A549 treated with CpdA at 1 μM for 4 hours (cell line): ENCODE measurements at places on chromosomes 1 and 21. TPM values are rescaled to one million over a fixed set of nuclear protein-coding genes. Genes with fewer than 3 reads are reported as not detected.

The HES3 gene
- total RNA-seq = not detected in 5 replicates

The NBPF4 gene
- total RNA-seq = 0.13 to 0.24 TPM (median 0.18 TPM) in 5 replicates

The SLC44A5 gene
- 0.05 to 0.10 TPM (median 0.06 TPM) in 5 replicates for total RNA-seq

The S100A14 gene
- total RNA-seq = 0.40 to 0.79 TPM (median 0.50 TPM) in 5 replicates

The DISC1 gene
- 0.18 to 0.26 TPM (median 0.24 TPM) in 5 replicates for total RNA-seq

The GIPC2 gene
- 0.02 to 0.04 TPM in 2 of 5 replicates, not detected in the others for total RNA-seq

The GNL2 gene
- 47.6 to 70.9 TPM (median 53.2 TPM) in 5 replicates for total RNA-seq

The ELOVL1 gene
- 141 to 151 TPM (median 149 TPM) in 5 replicates for total RNA-seq
